ENCODE measurements at places on chromosomes 12 and 14. TPM values are rescaled to one million over a fixed set of nuclear protein-coding genes. Genes with fewer than 3 reads are reported as not detected.
A peak's percentile ranks its signal among the peaks of the same experiment; 100 is the strongest.

The TGM1 gene
- 2.6 TPM for total RNA-seq

The CHURC1 gene
- 82.5 TPM for total RNA-seq

The MUCL1 gene
- total RNA-seq = not detected

The ALDH6A1 gene
- 6.1 TPM for total RNA-seq

The RAB15 gene
- total RNA-seq = 13.8 TPM

The POU6F1 gene
- total RNA-seq = 4.2 TPM

The PMCH gene
- total RNA-seq = not detected

The DPY19L2 gene
- 4.5 TPM for total RNA-seq

The RASSF8 gene
- 24.9 TPM for total RNA-seq

The CLEC4D gene
- total RNA-seq = not detected

The LRRC10 gene
- not detected for total RNA-seq

DNA sequence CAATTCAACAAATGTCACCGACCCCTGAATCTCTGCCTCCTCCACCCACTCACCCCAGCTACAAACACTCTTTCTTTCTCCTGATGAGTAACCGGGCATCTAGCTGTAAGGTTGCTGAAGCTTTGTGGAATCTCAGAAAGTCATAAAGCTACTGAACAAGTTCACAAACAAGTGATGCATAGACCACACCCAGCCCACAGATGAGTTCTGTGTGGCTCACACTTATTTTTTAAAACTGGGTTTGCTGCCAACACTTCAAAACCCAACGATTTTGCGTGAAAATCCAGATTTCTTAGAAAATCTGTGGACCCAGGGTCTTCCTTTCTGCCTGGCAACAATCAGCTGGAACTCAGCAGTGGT is 96.1 kb downstream of the APAF1 start:
- DNase-seq = no peak

DNA sequence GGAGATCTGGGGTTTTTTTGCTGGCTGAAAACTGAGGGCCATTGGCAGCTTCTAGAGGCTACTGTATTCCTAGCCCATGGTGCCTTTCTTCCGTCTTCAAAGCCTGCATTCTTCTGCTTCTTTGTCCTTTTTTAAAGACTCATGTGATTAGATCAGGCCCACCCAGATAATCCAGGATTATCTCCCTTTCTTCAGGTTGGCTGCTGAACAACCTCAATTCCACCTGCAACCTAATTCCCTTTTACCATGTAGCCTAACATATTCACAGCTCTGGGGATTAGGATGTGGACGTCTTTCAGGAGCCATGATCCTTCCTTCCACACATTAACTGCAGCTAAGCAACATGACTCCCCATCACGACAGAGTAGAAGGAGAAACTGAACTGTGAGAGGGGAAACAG is 985.5 kb downstream of the DIO2 start:
- DNase-seq = no peak

- DNase-seq = peak; percentile 99
Measured at GRCh38 chr14:93959239-93960107, 16.9 kb downstream of the ASB2 start.

DNA sequence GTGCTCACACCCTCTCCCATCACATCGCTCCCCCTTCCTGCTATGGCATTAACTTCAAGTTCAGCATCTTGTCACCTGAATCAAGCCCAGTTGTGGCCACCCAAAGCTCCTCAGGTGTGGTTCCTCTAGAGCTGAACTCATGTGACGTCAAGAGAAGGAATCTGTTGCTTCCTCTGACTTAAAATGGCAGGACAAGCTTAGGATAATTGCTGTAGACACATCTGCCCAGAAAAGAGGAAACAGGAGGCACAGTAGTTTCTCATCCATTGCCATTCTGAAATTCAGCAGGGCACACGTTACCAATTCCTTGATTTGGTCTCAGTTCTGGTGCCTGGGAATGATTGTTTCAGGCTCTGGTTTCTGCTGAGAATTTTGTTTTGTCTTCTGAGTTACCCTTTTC is 52.1 kb downstream of the RCOR1 start:
- no peak for DNase-seq

GRCh38 chr14:52363961-52364360 is 49.8 kb downstream of the PTGER2 start:
- DNase-seq = no peak

DNA sequence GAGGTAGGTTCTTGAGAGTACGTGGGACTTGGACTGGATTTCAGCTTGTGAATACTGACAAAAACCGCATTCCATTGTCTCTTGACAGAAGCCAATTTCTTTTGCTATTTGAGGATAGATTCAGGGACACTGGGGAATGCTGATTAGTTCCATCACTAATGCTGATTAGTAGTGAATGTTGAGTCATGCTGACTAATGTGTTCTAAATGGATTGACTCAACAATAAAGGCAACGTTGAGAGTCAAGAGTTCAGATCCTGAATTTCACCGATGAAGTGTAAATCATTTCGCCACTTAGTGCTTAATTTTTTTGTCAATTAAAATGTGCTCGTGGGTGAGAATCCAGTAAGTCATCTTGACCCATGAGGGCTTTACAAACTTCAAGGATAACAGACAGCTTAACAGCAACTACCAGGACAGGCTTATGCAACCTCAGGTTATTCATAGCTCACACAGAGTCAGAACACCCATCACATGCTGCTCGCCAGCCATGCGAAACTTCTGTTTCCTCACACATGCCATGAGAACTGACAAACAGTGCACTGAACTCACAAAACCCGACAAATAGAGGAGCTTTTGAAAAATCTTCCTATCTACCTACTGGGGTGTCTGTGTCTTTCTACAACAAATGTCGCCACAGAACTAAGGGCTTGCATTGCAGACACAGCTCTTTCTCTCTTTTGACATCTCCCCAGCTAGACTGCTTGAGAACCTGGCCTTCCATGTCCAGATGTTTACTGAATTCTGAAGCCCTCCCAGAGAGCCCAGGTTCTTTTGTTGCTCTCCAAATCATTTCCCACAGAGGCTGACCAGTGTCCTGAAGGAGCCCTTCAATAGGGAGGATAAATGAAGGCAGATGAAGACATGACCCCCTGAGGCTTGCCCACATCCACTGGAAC is 316.4 kb downstream of the ZFP36L1 start:
- peak; percentile 62 for DNase-seq

DNA sequence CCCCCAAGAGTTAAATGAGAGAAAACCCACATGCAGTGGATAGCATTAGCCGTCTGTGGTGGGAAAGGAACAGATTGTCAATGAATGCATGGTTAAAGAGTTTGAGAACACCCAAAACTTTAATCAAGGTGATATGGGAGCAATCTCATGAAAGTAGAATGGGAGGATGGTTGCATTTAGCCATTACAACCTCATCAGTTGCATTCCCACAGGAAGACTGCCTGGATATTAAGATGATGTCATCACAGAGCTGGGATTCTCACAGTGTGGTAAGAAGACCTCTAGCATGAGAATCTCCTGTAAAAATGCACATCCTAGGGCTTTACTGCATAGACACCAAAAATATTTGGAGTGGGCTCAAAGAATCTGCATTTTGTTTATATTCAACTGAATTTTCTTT is 284.9 kb downstream of the RGS6 start:
- no peak for DNase-seq

DNA sequence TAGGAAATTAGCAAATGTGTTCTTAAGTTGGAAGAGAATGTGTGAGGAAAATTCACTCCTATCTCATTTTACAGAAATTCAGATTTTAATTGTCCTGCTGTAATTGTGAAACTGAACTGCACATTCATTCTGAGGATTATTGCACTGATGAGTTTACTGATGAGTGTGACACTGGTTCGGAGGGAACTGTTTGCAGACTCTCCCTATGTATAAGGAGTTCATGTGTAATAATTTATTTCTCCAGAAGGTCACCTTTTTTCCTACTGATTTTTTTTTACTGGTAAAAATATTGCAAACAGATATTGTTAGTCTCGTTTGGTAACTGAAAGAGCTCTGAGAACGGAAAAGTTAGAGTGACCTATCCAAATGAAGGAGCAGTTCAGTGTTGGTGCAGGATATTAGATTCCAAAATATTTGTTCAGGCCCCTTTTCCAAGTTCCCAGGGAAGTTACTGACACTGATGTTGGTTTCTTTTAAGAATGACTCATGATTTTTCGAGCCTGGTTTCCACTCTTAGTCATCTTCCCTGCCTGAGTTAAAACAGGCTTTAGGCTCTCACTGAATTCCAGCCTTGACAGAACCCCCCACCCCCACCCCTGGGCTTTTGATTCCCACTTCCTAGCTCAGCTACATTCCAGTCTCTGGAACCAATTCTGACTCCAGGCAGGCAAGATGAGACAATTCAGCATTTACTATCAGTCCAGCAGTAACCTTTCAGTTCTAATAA is 18.4 kb downstream of the ANO6 start:
- DNase-seq = peak; percentile 94

- peak; percentile 77 for DNase-seq
Measured at GRCh38 chr12:127162902-127163301, 1104.1 kb upstream of the TMEM132C start.

DNA sequence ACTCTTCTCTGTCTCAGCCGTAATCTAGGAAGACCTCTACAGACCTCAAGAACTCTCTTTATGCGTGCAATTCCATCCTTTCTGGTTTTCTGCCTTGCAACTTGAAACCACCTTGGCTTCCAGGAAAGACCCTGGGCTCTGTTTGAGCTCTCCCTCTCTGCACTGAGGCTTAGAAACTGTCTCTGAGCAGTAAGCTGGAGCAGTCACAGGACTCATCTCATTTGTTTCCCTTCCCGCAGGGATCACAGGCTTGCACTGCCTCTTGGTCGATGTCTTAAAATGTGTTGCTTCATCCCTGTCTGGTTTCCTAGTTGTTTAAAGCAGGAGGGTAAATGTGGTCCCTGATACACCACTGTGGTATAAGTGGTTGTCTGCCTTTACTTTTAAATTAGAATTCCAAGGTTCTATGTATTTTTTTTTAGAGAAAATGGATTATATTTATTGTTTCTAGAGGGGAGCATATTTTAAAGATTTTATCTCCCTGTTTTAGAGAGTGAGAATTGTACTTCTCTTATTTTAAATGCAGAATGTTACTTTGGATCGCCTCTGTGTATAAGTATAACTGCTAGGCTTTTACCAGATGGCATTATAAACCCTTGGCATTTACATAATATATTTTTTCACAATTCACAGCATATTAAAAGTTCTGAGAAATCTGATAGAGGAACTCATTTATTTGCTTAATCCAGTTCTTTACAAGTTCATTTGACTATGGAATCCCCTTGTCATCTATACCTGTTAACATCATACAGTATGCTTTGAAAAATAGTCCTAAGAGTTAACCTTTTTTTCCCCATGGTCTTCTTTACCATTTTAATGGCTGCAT is 26.4 kb downstream of the EID3 start:
- DNase-seq = no peak

- peak; percentile 28 for DNase-seq
Measured at GRCh38 chr14:22448905-22449599, 140.0 kb downstream of the DAD1 start.

GRCh38 chr12:105820429-105821125 is 318.2 kb downstream of the NUAK1 start:
- no peak for DNase-seq

- DNase-seq = no peak
Measured at GRCh38 chr14:95662376-95663186, 23.6 kb upstream of the TCL1B start.

- DNase-seq = peak; percentile 68
Measured at GRCh38 chr14:52879958-52880357, 70.9 kb downstream of the FERMT2 start.

- DNase-seq = no peak
Measured at GRCh38 chr14:89236851-89237250, 180.2 kb downstream of the FOXN3 start.

DNA sequence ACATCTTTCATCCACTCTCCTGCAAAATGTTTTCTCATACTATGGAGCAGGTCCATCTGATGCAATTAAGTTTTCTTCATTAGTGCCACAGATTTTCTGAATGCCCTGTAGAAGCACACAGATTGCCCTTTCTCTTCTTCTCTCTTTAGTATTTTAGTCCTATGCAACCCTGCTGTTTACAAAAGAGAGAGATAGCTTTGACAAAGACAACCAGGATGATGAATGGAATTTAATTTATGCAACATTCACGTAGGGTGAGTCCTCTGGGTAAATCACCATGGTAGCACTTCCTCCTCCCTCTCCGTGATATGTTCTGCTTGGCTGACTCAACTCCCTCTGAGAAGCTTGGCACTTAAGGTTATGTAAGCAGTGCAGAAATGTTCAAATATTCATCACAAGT is 400.9 kb upstream of the PDE3A start:
- DNase-seq = peak; percentile 71

GRCh38 chr14:27836386-27836785 is 930.2 kb upstream of the FOXG1 start:
- DNase-seq = no peak

DNA sequence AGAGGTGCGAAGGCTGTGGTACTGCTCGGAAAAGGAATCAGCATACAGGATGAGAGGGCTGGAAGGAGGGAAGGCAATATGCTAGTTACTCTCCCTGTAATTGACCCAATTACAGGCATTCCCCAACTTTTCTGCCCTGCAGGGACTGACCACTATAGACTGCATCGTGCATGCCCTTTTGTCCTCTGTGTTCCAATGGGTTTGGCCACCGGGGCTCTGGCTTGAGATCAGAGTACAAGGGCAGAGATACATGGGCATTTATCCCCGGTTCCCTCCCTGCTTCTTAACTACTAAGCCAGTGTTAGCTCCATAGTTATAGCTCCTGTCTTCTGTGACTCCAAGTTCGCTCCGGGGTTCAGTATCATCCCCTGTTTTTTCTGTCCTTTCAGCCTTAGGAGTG is 59.7 kb downstream of the GTF2A1 start:
- no peak for DNase-seq

DNA sequence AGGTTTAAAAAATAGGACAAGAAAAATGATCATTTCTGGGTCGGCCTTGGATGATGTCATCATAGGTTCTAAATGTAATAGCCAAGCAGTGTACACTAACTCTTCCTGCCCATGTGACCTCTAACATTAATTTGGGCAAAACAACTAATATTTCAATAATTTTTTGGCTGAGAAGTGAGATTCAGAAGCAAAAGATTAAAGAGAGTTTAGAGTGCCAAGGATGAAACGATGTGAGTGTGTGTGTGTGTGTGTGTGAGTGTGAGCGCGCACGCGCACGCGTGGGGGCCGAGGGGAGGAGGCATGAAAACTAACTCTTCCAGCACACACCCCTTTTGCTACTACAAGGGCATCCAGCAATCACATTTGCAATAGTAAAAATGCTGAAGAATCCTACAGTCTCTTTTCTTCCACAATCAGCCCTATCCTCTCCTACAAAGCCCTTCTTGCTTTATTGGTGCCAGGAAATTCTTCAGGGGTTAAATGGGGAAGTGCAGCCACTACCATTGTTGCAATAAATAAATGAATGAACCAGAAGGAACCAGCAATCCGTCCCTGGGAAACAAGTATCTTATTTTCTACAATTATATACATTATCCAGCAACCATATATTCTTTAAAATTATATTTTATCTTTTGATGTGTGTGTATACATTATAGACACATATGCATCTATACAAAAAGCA is 52.9 kb downstream of the PEBP1 start:
- peak; percentile 19 for DNase-seq

Data from Daoy (cell line).